ENCODE measurements at places on chromosomes 1 and 21. TPM values are rescaled to one million over a fixed set of nuclear protein-coding genes. Genes with fewer than 3 reads are reported as not detected.

The LMOD1 gene
- total RNA-seq: 30.2 TPM

The GSTM1 gene
- total RNA-seq: not detected

The VAMP3 gene
- 107 TPM for total RNA-seq

The GAS5 gene
- total RNA-seq: 312 TPM

The NECTIN4 gene
- total RNA-seq: not detected

The LCK gene
- total RNA-seq: 1.1 TPM
